ENCODE measurements at places on chromosomes 16 and 17.

GRCh38 chr17:81684442-81684911, 666 bp downstream of the HGS start:
- peaks cover 58% of the 10 kb centered on the region for H3K4me1 ChIP-seq
- peak overlapping the region; percentile 80 for H3K27ac ChIP-seq
- H3K36me3 ChIP-seq: peaks cover 30% of the 10 kb centered on the region
- H3K27me3 ChIP-seq: no peaks in the 10 kb centered on the region
- peak overlapping the region; percentile 86 for H3K4me3 ChIP-seq
- ATAC-seq: no peak

DNA sequence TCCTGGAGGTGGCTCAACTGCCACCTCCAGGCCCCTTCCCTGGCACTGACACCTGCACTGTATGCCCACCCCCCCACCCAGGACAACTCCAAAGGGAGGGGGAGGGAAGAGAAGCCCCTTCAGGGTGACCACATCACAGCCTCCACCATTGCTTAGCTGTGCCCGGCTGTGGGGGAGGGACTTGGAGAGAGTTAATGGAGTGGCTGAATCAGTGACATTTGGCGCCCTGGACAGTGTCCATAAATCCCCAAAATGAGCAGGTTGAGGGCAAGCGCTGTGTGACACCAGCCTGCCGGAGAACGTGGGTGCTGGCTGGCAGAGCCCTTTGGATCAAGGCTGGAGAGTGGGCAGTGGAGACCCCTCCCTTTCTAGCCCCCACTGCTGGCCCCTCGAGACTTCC, 883 bp downstream of the USH1G start:
- H3K4me3 ChIP-seq: no peak overlapping the region
- H3K4me1 ChIP-seq: peaks cover 24% of the 10 kb centered on the region
- no peak for ATAC-seq

DNA sequence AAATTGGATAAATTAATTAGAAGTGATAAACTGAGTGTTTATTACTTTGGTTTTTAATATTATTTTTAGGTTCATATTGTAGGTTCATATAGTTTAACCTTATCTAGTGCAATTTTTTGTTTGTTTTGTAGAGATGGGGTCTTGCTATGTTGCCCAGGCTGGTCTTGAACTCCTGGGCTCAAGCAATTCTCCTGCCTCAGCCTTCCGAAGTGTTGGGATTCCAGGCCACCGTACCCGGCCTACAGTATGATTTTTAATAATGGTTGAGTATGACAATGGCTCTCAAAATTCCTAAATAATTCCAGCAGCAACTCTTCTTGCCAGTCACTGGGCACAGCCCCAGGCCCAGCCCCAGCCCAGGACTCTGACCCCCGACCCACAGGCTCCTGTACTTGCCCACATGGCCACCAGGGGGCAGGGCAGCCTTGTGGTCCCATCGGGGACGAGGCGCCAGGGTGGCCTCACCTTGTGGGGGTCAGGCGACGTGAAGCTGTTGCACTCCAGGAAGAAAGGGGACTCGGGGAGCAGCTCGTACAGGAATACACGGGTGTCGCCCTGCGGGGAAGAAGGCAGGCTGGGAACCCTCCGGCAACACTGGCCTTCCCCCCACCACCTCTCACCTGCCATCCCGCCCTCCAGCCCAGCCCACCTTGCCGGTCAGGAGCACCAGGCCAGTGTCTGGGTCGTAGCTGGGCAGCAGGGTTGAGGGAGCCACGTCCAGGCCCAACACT, 7.9 kb upstream of the PAM16 start:
- peaks cover 34% of the 10 kb centered on the region for H3K4me1 ChIP-seq
- H3K27ac ChIP-seq: no peak overlapping the region
- no peak overlapping the region for H3K4me3 ChIP-seq
- ATAC-seq: peak; percentile 68
- no peaks in the 10 kb centered on the region for H3K27me3 ChIP-seq
- H3K36me3 ChIP-seq: peaks cover 70% of the 10 kb centered on the region

- ATAC-seq: peak; percentile 40
- no peak overlapping the region for H3K4me3 ChIP-seq
- peaks cover 88% of the 10 kb centered on the region for H3K27me3 ChIP-seq
- H3K4me1 ChIP-seq: peaks cover 17% of the 10 kb centered on the region
Measured at GRCh38 chr17:60151355-60151754, 1.6 kb downstream of the CA4 start.

GRCh38 chr17:64259922-64260321, 3.1 kb downstream of the TEX2 start:
- no peak overlapping the region for H3K4me3 ChIP-seq
- H3K36me3 ChIP-seq: no peaks in the 10 kb centered on the region
- H3K4me1 ChIP-seq: peaks cover 39% of the 10 kb centered on the region
- no peak for ATAC-seq

- peaks cover 49% of the 10 kb centered on the region for H3K36me3 ChIP-seq
- no peak overlapping the region for H3K4me3 ChIP-seq
- H3K4me1 ChIP-seq: peaks cover 37% of the 10 kb centered on the region
Measured at GRCh38 chr16:19515757-19516156, 6.1 kb downstream of the GDE1 start.

DNA sequence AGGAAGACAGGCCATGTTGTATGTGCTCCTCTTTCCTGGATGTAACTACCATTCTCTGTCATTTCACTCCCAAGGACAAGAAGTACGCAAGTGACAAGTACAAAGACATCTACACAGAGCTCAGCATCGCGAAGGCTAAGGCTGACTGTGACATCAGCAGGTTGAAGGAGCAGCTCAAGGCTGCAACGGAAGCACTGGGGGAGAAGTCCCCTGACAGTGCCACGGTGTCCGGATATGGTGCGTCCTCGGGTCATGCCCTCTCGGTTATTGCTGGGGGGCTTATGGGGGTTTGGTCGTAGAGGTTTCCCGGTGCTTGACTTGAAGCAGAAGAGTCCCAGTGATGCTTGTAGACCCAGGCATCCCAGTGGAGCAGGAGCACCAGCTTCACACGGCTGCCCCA, 29.0 kb downstream of the PLD6 start:
- no peak for ATAC-seq
- no peaks in the 10 kb centered on the region for H3K27me3 ChIP-seq
- peak overlapping the region; percentile 84 for H3K27ac ChIP-seq
- peaks cover 70% of the 10 kb centered on the region for H3K36me3 ChIP-seq
- H3K4me1 ChIP-seq: peaks cover 72% of the 10 kb centered on the region
- H3K4me3 ChIP-seq: no peak overlapping the region

GRCh38 chr17:20045476-20045875, 36.3 kb downstream of the SPECC1 start:
- ATAC-seq: no peak
- H3K4me3 ChIP-seq: no peak overlapping the region
- H3K4me1 ChIP-seq: no peaks in the 10 kb centered on the region

GRCh38 chr17:56593646-56594319, at the start of gene NOG:
Gene NOG, plus strand, starts transcription at chr17:56593699. Its CDS starts 525 bp downstream, at chr17:56594224.
- peaks cover 70% of the 10 kb centered on the region for H3K27me3 ChIP-seq
- H3K4me1 ChIP-seq: peaks cover 34% of the 10 kb centered on the region
- no peaks in the 10 kb centered on the region for H3K36me3 ChIP-seq
- no peak within 1 kb of the TSS for H3K27ac ChIP-seq
- peak; percentile 60 for ATAC-seq
- peak within 1 kb of the TSS; percentile 71 for H3K4me3 ChIP-seq

DNA sequence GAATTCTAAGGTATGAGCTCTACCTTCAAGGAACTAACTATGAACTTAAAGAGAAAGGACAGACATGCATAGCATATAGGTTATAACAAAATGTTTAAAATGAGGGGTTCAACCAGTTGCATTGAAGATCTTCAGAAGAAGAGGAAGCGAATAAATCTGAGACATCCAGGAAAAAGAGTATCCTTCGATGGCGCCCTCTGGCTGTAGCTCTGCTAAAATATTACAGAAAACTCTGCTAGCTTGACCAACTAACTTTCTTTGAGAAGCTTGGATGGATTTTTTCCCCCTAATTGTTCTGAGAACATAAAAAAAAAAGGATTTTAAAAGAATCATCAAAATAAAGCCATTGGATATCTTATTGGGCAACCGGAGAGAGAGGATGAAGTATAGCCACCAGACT, 659.9 kb upstream of the SOX9 start:
- no peaks in the 10 kb centered on the region for H3K27me3 ChIP-seq
- no peaks in the 10 kb centered on the region for H3K36me3 ChIP-seq
- ATAC-seq: no peak
- H3K27ac ChIP-seq: no peak overlapping the region
- no peak overlapping the region for H3K4me3 ChIP-seq

DNA sequence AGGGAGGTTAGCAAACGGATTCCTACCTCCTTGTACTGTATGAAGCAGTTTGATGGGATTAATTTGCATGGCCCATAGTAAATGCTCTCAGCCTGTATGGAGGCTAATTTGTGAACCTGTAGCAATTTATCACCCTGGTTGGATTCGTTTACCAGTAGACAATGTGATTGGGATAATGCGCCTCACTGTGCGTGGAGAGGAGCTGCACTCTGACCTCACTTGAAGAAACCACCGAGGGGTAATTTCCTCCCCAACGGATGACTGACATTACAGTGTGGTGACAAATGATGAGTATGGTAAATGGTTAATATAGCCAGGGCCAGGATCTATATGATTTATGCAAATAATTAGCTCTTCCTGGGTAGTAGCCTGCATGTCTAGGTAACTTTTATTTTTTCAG, 479.1 kb upstream of the RBFOX1 start:
- H3K36me3 ChIP-seq: no peaks in the 10 kb centered on the region
- no peak overlapping the region for H3K4me3 ChIP-seq

DNA sequence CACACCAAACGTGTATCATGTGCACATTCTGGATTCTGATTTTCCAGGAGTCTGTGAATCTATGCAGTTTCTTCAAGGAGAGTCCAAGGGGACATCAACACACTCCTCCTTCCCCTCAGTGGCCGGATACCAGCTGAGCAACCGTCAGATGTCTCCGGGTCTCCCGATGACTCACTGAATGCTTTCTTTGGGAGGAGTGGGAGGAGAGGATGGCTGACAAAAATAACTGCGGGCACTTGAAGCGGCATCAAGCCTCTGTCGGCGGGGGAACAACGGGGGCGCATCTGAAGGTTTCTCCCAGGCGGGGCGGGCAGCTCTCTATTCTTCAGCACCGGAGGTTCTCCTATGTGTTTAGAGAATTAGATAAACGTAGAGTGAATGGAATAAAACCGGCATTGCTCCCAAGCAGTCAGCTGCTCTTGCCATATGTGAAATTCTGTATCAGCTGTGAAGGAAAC, 24.6 kb upstream of the LRRC75A start:
- peaks cover 14% of the 10 kb centered on the region for H3K4me1 ChIP-seq
- H3K36me3 ChIP-seq: no peaks in the 10 kb centered on the region
- H3K4me3 ChIP-seq: no peak overlapping the region
- H3K27ac ChIP-seq: no peak overlapping the region

- H3K4me1 ChIP-seq: peaks cover 7% of the 10 kb centered on the region
- ATAC-seq: no peak
- no peaks in the 10 kb centered on the region for H3K27me3 ChIP-seq
- peaks cover 6% of the 10 kb centered on the region for H3K36me3 ChIP-seq
- H3K4me3 ChIP-seq: peak overlapping the region; percentile 98
Measured at GRCh38 chr16:72665701-72666100, 382.2 kb downstream of the ZFHX3 start.

- ATAC-seq: peak; percentile 92
- no peaks in the 10 kb centered on the region for H3K36me3 ChIP-seq
- H3K4me3 ChIP-seq: peak overlapping the region; percentile 51
- H3K27ac ChIP-seq: peak overlapping the region; percentile 75
- H3K27me3 ChIP-seq: no peaks in the 10 kb centered on the region
Measured at GRCh38 chr17:14428648-14429029, 127.8 kb downstream of the HS3ST3B1 start.

DNA sequence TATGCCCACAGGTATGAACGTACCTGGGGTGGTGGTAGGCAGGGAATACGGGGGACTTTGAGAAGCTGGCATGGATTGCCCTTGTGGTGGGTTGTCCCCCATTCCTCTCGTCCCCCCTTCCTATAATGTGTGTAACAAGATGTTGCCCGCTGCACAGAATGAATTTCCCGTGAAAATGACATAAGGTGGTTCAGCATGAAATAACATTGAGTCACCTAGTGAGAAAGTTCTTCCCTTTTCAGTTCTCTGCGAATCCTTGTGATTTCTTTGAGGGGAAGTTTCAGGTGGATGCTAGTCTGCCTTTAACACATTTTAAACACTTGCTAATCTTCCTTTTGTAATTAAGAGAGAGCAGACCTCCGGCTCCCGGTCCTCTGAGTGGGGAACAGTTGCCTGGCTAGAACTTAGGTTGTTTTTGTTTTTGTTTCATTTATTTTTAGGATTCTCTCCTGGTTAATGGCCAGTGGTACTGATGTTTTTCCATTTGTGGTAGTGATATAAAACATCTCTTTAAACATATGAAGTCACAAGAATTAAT, 58.9 kb downstream of the RAP1GAP2 start:
- peaks cover 22% of the 10 kb centered on the region for H3K4me1 ChIP-seq
- H3K27ac ChIP-seq: no peak overlapping the region
- H3K36me3 ChIP-seq: peaks cover 16% of the 10 kb centered on the region
- H3K4me3 ChIP-seq: peak overlapping the region; percentile 78
- H3K27me3 ChIP-seq: peaks cover 59% of the 10 kb centered on the region

- H3K27me3 ChIP-seq: peaks cover 23% of the 10 kb centered on the region
- peaks cover 50% of the 10 kb centered on the region for H3K4me1 ChIP-seq
- H3K27ac ChIP-seq: peak overlapping the region; percentile 35
- no peak for ATAC-seq
- H3K36me3 ChIP-seq: no peaks in the 10 kb centered on the region
Measured at GRCh38 chr17:74686761-74687160, 26.0 kb downstream of the CD300LF start.

DNA sequence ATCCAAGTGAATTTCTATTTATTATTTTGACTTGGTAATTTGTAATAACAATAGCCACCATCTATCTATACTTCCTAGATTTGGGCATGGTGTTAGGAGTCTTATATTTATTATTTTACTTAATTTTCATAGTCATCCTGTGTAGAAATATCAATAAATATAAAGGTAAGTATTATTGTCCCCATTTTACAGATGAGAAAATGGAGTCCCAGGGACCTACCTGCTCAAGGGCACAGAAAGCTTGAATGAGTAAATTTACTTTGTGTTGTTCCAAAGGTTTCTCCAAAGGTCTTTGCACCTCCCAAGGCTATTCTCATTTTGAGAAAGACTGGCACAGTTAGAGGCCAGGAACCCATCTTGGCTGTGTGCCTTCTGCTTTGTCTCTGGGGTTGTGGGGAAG, 738.3 kb downstream of the WWOX start:
- no peak overlapping the region for H3K4me3 ChIP-seq
- no peaks in the 10 kb centered on the region for H3K27me3 ChIP-seq
- no peak overlapping the region for H3K27ac ChIP-seq
- no peak for ATAC-seq

DNA sequence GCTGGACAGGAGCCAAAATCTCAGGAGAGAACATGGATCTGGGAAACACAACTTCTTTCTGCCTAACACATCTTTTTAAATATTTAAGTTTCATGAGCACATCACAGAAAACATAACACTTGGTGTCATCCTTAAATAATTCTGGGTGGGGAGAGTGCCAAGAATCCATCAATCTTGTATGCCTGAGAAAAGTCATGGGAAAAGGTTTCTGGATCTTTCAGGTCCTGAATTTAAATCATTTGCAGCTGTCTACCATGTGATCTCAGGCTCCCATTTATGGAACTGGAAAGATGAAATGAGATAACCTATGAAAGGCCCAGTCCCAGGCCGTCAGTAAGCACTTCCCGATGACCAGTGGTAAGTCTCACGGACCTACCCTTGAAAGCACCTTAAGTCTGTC, 15.1 kb downstream of the CDH11 start:
- H3K27ac ChIP-seq: no peak overlapping the region

Measured in stimulated activated memory B cell treated with anti-CD40 and anti-IgM and Interleukin-4, amounts not matched to agents 10 μg/mL and 1 μg/mL and 100 μg/mL, for 72 hours (primary cell).